Left renal cortex interstitium (tissue), 4 donors: ENCODE measurements at places on chromosomes 5 and 9.
A peak's percentile ranks its signal among the peaks of the same experiment; 100 is the strongest.

- DNase-seq: no peak
Observed at GRCh38 chr5:132714456-132715307, 22.7 kb downstream of the KIF3A start.

GRCh38 chr5:154380263-154380662 is 65.5 kb upstream of the SAP30L start:
- DNase-seq: no peak

DNA sequence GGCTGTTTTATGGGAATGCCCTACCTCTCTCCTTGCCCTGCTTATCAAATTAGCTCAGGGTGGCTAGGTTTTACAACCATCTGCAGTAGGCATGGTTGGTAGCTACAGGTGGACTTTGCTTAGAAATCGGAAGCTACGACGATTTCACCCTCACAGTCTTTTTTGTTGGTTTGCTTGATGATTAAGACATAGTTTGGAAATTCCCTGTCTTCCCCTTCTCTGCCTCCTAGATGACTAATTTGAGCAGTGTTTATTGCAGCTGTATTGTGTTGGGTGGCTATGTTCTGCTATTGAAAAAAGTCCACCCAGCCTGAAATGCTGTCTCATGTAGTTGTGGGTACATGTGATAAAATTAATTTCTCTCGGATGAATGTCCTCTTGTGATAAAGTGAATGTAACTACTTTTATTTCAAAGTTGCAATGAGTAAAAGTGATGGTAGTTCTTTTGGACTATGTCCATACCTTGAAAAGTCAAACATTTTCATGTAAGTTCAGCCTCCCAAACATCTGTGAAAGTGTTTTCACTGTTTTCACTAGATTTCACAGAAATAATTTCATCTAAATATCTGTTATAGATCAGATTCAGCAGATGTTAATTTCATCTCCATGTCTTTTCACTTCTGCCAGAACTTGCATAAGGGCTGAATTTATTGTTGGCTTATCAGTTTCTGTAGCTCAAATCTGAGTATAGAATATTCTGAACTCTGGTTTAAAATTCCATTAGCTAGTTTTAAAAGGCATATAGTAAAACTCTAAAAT is 37.3 kb upstream of the FYB1 start:
- DNase-seq: no peak

DNA sequence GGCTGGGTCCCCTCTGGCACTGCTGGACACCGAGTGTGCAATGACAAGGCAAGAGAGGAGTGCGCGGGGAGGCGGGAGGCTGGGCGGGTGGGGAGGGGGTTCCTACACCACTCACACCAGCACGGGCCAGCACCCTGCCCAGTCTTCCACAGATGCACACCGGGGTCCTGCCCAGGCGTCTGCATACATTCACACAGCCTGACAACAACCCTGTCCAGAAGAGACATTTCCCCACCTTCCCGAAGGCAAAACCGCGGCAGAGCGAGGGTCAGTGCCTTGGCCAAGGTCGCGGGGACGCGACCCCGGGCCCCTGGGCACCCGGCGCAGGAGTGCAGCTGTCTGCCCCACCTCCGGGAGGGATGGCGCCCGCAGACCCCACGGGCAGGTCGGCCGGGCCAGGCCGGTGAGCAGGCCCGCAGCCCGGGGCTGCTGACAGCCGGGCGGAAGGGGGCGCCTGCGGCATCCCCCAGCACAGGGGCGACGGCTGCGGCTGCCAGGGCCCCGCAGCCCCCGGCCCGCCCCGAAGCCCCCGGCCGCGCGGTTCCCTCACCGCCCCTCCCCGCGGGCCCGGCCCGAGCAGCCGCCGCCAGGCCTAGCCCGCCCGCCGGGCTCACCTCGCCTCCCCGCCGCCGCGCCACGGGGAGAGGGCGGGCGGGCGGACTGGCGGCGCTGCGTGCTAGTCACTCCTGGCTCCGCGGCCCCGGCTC is 496 bp downstream of the MAPK9 start:
- no peak for DNase-seq

GRCh38 chr5:33182986-33183385 is 257.8 kb upstream of the TARS1 start:
- DNase-seq: no peak

- no peak for DNase-seq
Observed at GRCh38 chr5:58499941-58500340, 8.7 kb downstream of the GAPT start.

- no peak for DNase-seq
Observed at GRCh38 chr9:2047144-2047671, 32.1 kb downstream of the SMARCA2 start.

DNA sequence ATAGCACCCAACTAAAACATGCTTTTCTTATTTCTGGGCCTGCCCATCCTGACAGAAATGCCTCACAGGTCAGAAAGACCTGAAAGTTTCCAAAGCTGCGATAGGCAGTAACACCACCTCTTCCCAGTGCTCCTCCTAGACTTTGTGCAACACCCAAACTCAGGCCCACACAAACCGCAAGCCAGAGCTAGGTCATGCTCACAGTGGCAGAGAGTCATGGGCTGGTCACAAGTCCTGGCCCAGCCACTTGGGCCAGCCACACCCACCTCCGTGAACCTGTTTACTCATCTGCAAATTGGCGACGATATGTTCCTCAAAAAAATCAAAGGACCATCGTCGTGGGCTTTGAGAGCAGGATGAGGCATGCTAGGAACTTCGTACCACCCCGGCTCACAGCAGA is 44.0 kb upstream of the SLC25A51 start:
- DNase-seq: no peak

- no peak for DNase-seq
Observed at GRCh38 chr9:14400658-14400995, 86.7 kb upstream of the NFIB start.

- no peak for DNase-seq
Observed at GRCh38 chr9:131666029-131666428, 73.8 kb downstream of the RAPGEF1 start.

DNA sequence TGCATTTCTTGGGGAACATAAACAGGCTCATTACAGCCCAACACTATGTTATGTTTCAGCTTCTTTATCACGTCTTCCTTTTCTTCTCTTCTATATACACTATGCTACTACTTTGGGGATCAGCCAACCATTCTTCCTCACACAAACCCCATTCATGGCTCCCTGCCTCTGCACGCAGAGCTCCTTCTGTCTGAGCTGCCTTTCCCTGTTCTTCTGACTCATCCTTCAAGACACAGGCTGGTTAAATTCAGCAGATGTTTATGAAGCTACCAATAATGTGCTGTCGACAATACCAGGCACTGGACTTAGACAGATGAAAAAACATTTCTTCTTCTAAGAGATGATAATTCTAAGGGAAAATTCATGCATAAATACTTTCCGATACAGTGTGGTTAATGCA is 102.5 kb upstream of the TXNDC8 start:
- DNase-seq: no peak

- DNase-seq: no peak
Observed at GRCh38 chr9:133202688-133203453, 6.2 kb downstream of the OBP2B start.

- DNase-seq: peak; percentile 24
Observed at GRCh38 chr9:98057138-98057799, 737 bp downstream of the NANS start.

DNA sequence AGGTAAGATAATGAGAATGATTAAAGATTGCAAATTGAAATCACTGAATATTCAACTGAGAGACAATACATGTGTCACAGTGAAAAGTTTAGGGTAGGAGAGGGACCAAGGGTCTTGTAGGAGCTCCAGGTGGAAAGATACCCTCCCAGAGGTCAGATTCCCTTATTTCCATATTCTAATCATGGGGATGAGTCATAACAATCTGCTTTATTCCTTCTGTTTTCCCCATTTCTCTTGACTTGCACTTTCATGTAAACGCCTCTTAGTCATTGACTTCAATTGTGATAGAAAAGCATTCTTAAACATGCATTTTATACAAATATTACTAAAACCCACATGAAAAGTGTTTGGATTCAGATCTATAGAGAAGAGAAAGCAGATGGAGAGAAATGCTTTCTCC is 81.3 kb upstream of the CTSL start:
- DNase-seq: no peak

GRCh38 chr5:112109331-112110007 is 309.6 kb downstream of the EPB41L4A start:
- DNase-seq: no peak

GRCh38 chr9:116661037-116661954 is 25.8 kb upstream of the TRIM32 start:
- DNase-seq: no peak

- DNase-seq: no peak
Observed at GRCh38 chr9:137083394-137084004, 3.3 kb upstream of the MAN1B1 start.

- no peak for DNase-seq
Observed at GRCh38 chr9:11755951-11756350, 937.2 kb upstream of the TYRP1 start.

- DNase-seq: no peak
Observed at GRCh38 chr9:98438666-98439065, 183.2 kb upstream of the TBC1D2 start.

- DNase-seq: no peak
Observed at GRCh38 chr9:125202846-125203618, 2.7 kb downstream of the RABEPK start.

DNA sequence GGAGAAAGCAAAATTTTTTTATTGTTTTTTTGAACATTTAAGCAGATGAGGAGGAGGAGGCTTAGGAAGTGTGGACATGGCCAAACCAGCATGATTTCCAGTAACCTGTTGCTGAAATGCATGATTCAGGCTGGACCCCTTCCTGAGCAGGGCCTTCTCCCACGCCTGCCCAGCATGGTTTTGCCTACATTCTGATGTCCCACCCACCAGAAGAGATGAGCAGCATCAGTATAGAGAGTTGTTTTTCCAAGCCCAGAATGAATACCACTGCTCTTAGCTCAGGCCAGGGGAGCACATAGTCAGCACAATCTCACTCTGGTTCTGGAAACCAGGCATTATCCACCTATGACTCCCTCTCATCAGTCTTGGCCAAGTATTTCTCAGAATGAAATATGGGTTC is 90.1 kb downstream of the PAPPA start:
- DNase-seq: no peak

GRCh38 chr5:139839232-139839815 is 43.7 kb downstream of the PSD2 start:
- no peak for DNase-seq

- DNase-seq: no peak
Observed at GRCh38 chr5:60765019-60765709, 65.2 kb upstream of the DEPDC1B start.

- no peak for DNase-seq
Observed at GRCh38 chr9:105396441-105396840, 51.4 kb upstream of the FSD1L start.

DNA sequence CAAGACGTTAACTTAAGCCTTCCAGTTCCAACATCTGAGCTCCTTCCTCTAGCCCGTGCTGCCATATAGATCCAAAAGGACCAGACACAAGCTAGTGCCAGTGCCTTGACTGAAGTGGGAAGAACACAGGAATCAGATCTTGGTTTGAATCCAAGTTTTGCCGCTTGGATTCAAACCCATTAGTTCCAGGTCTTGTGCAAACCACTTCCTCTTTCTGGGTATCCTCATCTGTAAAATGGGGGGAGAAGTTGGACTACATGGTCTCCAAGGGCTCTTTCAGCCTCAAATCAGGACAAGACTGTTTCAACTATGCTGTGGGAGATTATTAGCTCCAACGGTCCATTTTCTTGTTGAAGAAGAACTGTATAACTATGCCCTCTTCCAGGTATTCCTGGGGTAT is 32.6 kb downstream of the TTLL11 start:
- no peak for DNase-seq

GRCh38 chr5:160033546-160034252 is 24.8 kb downstream of the TTC1 start:
- DNase-seq: no peak
